Mesendoderm (in vitro differentiated cells): ENCODE measurements at places on chromosomes 2 and 18.

- no peak for DNase-seq
These were observed 669.3 kb downstream of the BCL11A start for GRCh38 chr2:59884166-59884565.

GRCh38 chr18:45951016-45951714 is 16.0 kb downstream of the EPG5 start:
- peak; percentile 16 for DNase-seq

DNA sequence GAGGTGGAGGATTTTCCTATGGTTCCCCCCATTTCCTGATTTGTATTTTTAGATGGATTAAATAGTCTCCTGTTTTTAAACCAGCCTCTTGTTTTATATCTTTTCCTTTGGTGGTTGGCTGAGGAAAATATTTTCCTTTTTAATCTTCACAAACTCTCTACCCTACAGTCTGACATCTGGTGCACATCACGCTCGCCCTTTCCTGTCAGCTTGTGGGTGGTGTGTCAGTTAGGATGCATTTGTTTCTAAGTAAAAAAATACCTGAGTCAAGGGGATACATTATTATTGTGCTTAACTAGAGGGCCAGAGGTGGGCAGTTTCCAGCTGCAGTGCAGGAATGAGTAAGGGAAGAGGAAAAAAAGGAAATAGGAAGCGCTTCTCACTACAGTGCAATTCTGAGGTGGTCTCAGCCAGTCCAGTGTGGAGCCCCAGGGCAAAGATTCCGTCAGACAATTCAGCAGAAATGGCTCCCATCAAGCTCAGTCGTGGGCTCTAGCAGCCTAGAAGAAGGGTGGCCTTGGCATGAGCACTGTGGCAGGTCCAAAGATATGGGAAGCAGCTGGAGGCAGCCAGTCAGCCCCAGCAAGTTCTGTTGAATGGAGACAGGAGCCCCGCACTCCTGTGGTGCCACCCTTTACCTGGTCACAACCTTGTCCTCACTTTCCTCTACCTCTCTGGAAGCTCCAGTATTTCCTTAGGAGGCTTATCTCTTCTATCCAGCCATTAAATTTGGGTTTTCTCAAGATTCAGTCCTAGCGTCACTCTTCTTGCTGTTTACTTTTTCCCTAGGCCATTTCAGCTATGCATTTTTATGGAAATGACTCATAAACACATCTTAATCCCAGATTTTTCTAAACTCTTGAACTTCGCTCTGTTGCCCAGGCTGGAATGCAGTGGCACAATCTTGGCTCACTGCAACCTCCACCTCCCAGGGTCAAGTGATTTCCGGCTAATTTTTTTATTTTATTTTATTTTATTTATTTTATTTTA is 18.5 kb downstream of the SFTPB start:
- DNase-seq, result no peak

- DNase-seq, result peak; percentile 43
These were observed 30.2 kb downstream of the PRKCE start for GRCh38 chr2:45681675-45682074.

GRCh38 chr2:146985753-146986152 is 859.1 kb upstream of the ACVR2A start:
- no peak for DNase-seq

GRCh38 chr2:36492216-36492945 is 105.6 kb downstream of the FEZ2 start:
- no peak for DNase-seq

- DNase-seq, result peak; percentile 80
These were observed 576 bp downstream of the NYAP2 start for GRCh38 chr2:225400060-225400511.

DNA sequence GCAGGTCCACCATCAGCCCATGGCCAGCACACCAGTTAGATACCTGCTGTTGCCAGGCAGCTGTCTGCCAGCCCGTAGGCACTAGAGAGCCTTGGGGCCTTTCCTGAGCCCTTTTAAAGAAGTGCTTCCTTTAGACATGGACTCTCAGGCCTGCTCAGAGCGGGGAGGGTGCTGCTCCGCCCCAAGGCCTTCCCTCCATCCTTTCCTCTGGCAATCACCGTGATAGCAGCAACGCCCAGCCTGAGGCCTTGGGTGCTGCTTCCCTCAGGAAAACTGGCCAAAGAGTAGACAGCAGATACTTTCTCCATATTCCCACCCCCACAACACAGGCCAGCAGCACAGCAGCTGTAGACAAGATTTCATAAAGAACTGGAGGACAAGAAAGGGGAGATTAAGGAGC is 22.3 kb upstream of the C1QL2 start:
- DNase-seq, result no peak

- DNase-seq, result no peak
These were observed 2798.0 kb upstream of the TEKT4 start for GRCh38 chr2:92073036-92073814.

- DNase-seq, result no peak
These were observed 42.4 kb downstream of the ITGB1BP1 start for GRCh38 chr2:9380702-9381628.

DNA sequence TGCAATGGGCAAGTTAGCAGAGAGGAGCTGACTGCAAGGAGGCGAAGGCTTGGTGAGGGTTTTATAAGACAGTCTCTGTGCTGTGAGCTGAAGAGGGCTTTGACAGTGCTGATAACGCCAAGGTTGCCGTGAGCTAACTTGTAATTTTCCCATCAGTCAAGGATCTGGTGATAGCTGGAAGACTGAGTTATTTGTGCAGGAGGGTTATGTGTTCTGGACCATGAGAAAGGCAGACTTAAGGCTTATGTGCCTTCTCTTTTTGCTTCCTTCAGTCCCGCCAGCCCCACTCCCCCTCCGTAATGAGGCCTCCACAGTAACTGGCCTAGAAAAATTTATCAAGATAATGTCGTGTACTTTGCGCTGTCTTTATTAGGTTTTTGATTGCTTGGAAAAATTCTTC is 94.6 kb downstream of the RTP5 start:
- DNase-seq, result no peak

DNA sequence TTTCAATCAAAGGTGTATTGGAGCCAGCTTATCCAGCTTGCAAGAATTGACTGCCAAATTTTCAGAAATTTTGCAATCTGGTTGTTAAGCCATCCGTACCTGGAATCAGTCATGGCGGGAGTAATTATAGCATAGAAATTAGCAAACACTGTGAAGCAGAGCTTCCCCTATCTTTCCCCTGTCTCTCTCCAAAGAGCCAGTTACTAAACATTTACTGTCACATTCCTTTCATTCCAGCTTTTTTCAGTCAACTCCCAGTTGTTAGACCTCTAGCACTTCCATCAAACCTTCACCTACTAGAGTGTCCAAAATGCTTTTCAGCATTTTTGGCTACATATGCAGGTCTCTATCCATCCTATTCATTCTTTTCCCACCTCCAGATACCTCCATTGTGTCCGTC is 137.4 kb downstream of the MC4R start:
- peak; percentile 54 for DNase-seq

DNA sequence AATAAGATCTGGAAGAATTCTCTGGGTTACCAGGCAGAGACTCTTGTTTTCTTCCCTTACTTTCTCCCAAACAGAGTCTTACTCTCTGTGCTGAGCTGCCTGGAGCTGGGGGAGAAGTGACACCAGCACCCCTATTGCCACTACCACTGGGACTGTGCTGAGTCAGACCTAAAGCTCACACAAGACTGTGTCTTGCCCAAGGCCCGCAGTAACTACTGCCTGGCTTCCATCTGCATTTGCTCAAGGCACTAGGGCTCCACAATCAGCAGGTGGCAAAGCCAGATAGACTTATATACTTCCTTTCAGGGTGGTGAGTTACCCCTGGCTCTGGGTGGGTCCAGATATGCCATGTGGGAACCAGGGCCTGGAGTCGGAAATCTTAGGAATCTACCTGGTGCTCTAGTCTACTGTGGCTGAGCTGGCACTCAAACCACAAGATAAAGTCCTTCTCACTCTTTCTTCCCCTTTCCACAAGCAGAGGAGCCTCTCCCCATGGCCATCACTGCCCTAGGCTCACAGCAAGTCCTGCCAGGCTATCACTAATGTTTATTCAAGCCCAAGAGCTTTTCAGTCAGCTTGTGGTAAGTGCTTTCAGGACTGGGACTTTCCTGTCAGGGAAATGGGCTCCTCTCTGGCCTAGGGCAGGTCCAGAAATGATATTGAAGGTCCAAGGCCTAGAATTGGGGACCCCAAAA is 27.6 kb upstream of the SERPINB2 start:
- no peak for DNase-seq

DNA sequence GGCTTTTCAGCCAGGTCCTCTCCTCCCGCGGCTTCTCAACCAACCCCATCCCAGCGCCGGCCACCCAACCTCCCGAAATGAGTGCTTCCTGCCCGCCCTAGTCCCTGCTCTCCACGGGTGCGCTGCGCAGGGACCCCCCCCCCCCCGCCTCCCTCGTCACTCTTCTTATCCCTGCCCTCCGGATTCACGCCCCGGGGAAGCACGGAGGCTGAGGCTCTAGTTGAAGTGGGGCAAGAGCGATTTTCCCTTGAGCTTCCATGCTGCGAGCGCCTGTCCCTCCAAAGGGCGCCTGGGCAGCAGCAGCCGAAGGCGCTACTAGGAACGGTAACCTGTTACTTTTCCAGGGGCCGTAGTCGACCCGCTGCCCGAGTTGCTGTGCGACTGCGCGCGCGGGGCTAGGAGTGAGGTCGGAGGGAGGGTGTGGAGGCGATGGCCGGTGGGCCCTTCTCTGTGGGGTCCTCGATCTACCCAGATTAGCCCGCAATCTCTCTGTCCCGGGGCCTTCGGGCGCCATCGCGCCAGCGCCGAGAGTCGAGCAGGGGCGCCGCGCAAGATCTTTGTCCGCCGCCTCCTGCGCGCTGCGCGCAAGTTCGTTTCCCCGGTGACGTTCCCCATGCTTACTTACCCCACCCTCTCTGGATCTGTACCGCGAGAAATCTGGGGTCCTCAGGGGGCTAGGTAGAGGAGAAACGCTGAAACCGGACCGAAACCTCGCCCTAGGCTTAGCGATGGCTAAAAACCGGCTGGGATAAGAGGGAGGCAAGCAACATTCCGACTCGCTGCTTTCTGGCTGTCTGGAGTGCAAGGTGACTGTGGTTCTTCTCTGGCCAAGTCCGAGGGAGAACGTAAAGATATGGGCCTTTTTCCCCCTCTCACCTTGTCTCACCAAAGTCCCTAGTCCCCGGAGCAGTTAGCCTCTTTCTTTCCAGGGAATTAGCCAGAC is 677 bp downstream of the GAD1 start:
- peak; percentile 69 for DNase-seq

GRCh38 chr2:156548413-156548812 is 112.2 kb downstream of the GPD2 start:
- no peak for DNase-seq

DNA sequence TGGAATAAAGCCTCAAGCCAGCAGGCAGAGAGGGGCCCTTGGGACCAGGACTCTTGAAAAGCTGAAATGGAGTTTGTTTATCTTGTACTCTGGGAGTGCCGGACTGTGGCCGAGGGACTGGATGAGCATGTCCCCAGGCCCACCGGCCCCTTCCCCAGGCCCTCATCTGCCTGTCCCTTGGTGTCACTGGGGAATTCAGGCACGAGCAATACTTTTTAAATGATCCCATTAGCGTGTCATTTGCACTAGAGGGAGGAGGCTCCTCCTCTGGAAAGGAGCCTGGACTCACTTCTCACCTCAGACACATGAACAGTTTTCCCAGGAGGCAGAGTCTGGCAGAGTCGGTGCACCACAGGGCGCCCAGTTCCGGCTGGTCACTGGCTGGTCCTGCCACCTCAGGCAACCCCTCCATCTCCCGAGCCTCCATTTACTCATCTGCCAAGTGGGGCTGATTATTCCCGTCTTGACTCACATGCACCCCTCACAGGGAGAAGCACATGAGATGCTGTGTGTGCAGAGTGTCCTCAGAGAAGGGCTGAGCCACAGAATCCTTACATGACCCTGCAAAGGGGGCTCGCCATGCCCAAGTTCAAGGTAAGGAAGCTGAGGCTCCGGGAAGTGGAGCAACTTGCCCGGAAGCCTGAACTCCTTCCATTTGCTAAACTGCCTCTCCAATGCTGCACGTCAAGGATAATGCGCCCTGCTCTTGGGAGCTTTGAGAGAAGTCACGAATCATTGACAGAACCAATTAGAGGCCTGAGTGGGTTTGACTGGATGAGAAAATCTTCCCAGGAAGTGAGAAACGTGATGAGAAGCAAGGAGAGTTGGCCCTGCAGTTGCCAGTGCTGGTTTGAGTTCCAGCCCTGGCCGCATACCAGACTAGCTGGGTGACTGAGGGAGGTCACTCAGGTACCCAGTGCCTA is 26.7 kb downstream of the CIB4 start:
- DNase-seq, result no peak

GRCh38 chr18:75161256-75162028 is 47.5 kb downstream of the PTGR3 start:
- DNase-seq, result peak; percentile 13

- peak; percentile 10 for DNase-seq
These were observed 68.9 kb downstream of the BIRC6 start for GRCh38 chr2:32425719-32426141.

GRCh38 chr2:117127680-117128079 is 686.8 kb upstream of the DDX18 start:
- peak; percentile 21 for DNase-seq

DNA sequence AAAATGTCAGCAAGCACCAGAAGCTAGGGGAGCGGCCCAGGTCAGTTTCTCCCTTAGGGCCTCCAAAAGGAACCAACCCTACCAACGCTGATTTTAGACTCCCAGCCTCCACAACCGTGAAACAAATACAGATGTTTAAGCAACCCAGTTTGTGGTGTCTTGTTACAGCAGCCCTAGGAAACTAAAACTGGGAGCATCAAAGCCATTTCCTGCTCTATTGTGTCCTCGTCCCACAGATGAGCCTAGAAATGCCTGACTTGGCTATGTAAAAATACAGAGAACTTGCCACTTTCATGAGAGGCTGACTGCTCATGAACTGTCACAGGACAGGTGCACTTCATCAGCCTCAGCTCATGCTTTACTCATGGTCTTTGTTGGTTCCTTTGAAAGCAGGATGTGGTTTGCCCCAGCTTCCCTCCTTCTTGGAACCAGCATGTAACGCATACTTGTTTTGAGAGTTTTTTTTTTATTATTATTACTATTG is 97.6 kb upstream of the SLC39A10 start:
- DNase-seq, result no peak

GRCh38 chr2:79083597-79084251 is 4.1 kb downstream of the REG1B start:
- DNase-seq, result no peak

- DNase-seq, result no peak
These were observed 117.1 kb downstream of the KLHL29 start for GRCh38 chr2:23502096-23502495.

DNA sequence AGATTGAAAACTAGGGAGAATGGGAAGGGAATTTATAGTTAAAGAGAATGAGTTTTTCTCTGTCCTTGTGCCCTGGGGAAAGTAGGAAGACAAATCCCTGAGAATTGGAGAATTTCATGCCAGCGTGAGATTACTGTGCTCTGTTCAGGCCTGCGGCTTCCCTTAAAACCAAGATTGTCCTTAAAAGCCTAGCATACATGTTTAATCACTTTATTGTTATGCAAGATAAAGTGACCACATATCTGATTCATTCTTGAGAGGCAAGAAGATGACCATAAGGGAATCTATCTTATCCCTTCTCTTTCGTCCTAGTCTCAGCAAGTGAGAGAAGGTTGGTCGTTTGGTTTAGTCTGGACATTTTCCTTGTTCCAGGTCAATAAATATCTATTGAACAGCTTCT is 75.9 kb downstream of the ADCYAP1 start:
- no peak for DNase-seq

- DNase-seq, result no peak
These were observed 14.3 kb downstream of the SLC25A52 start for GRCh38 chr18:31746396-31746795.

- DNase-seq, result no peak
These were observed 76.4 kb downstream of the DGKD start for GRCh38 chr2:233430651-233431050.

- DNase-seq, result no peak
These were observed 101.1 kb upstream of the FZD5 start for GRCh38 chr2:207870814-207871213.
